ENCODE measurements at places on chromosomes 12 and 14. TPM values are rescaled to one million over a fixed set of nuclear protein-coding genes. Genes with fewer than 3 reads are reported as not detected.
A peak's percentile ranks its signal among the peaks of the same experiment; 100 is the strongest.

DNA sequence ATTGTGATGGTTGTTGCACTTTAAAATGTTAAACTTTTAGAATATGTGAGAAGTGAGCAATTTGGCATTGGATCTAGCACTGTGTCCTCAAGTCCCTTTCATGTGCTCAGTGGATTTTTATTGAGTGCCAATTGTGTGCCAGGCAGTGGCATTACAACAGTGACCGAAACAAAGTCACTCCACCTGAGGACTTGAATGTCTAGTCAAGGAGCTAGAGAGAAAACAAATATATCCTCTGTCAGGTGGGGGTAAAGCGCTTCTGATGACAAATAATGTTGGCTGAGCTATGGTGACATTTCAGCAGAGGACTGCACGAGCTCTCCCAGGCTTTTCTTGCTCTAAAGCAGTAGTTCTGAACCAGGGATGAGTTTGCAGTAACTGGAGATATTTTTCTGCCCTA lies 240.4 kb downstream of the RGS6 start:
- H3K4me1 ChIP-seq, result no peaks in the 10 kb centered on the region
- no peak overlapping the region for H3K4me3 ChIP-seq
- no peak overlapping the region for H3K27ac ChIP-seq
- H3K27me3 ChIP-seq, result no peaks in the 10 kb centered on the region
- no peak for DNase-seq
- H3K36me3 ChIP-seq, result no peaks in the 10 kb centered on the region

- peak; percentile 98 for DNase-seq
- no peaks in the 10 kb centered on the region for H3K4me1 ChIP-seq
- H3K27me3 ChIP-seq, result no peaks in the 10 kb centered on the region
- no peak overlapping the region for H3K4me3 ChIP-seq
Measured at GRCh38 chr12:18690653-18691052, 47.2 kb downstream of the PLCZ1 start.

The RNASE12 gene
- total RNA-seq, result not detected

The TTC6 gene
- under 0.01 TPM for total RNA-seq

The CCDC196 gene
- total RNA-seq, result not detected

The AQP6 gene
- not detected for total RNA-seq

GRCh38 chr12:112466011-112466422 lies 47.3 kb downstream of the PTPN11 start:
- no peaks in the 10 kb centered on the region for H3K27me3 ChIP-seq
- H3K36me3 ChIP-seq, result peaks cover 10% of the 10 kb centered on the region
- H3K4me1 ChIP-seq, result no peaks in the 10 kb centered on the region
- no peak overlapping the region for H3K4me3 ChIP-seq
- no peak overlapping the region for H3K27ac ChIP-seq

The TSHR gene
- total RNA-seq, result not detected

DNA sequence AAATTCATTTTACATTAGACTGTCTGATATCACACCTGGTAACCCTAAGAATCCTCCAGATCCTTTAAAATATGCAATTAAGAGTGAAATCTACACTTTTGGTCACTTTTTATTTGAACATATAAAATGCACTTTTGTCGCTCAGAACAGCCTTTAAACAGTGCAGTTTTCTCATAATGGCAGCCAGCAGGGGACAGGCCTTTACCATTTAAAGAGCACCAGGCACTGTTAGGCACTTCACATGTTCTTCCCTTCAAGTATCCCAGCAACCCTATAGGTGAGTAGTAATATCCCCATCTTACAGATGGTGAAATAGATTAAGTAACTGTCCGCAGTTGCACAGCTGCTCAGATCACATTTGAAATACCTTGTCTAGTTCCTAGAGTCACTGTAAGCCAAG lies 11.3 kb upstream of the SAMD4A start:
- no peak overlapping the region for H3K27ac ChIP-seq
- H3K36me3 ChIP-seq, result no peaks in the 10 kb centered on the region
- H3K4me1 ChIP-seq, result peaks cover 6% of the 10 kb centered on the region
- H3K27me3 ChIP-seq, result no peaks in the 10 kb centered on the region
- no peak for DNase-seq

DNA sequence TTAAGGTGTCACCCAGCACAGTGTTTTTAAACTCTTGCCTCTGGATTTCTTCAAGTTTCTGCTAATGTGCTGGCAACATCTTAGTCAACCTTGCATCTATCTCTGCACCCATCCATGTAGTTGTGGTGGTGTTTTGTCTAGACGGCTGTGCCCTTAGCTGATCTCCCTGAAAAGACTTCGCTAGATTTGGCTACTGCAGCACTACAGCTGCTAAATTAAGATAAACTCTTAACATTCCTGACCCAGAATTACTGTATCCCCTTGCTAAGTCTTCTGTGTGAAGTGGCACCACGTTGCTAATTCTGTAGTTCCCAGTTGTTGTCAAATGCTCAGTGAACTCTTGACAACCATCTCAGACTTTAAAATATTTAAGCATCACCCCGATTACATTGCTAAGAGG lies 66.8 kb downstream of the SRGAP1 start:
- no peaks in the 10 kb centered on the region for H3K27me3 ChIP-seq
- no peaks in the 10 kb centered on the region for H3K36me3 ChIP-seq
- no peak for DNase-seq
- peaks cover 9% of the 10 kb centered on the region for H3K4me1 ChIP-seq
- no peak overlapping the region for H3K4me3 ChIP-seq
- peak overlapping the region; percentile 33 for H3K27ac ChIP-seq

GRCh38 chr14:64758691-64759554 lies 54.7 kb downstream of the PLEKHG3 start:
- peaks cover 6% of the 10 kb centered on the region for H3K27me3 ChIP-seq
- H3K4me3 ChIP-seq, result no peak overlapping the region
- H3K27ac ChIP-seq, result peak overlapping the region; percentile 92
- DNase-seq, result peak; percentile 97

GRCh38 chr12:65121049-65121955 lies at the start of gene WIF1:
TSS of gene WIF1 (minus strand) at chr12:65121305. CDS start at chr12:65121191, 114 bp downstream.
- peaks cover 3% of the 10 kb centered on the region for H3K4me1 ChIP-seq
- H3K27me3 ChIP-seq, result peaks cover 49% of the 10 kb centered on the region
- no peaks in the 10 kb centered on the region for H3K36me3 ChIP-seq
- no peak for DNase-seq

DNA sequence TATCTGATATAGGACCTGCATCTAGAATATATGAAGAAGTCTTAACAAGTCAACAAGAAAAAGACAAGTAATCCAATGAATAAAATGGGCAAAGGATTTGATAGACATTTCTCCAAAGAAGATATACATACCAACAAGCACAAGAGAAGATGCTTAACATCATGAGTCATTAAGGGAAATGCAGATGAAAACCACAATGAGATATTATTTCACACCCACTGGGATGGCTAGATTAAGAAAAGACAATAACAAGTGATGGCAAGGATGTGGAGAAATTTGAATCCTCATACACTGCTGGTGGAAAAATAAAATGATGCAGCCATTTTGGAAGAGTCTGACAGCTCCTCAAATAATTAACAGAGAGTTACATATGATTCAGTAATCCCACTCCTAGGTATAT lies 502.6 kb downstream of the FUT8 start:
- H3K27ac ChIP-seq, result no peak overlapping the region
- no peaks in the 10 kb centered on the region for H3K27me3 ChIP-seq
- no peak for DNase-seq
- H3K36me3 ChIP-seq, result no peaks in the 10 kb centered on the region
- no peak overlapping the region for H3K4me3 ChIP-seq

- no peaks in the 10 kb centered on the region for H3K4me1 ChIP-seq
- no peak overlapping the region for H3K4me3 ChIP-seq
- no peaks in the 10 kb centered on the region for H3K27me3 ChIP-seq
- no peaks in the 10 kb centered on the region for H3K36me3 ChIP-seq
- no peak overlapping the region for H3K27ac ChIP-seq
- DNase-seq, result peak; percentile 9
Measured at GRCh38 chr12:31849090-31849687, 110.0 kb upstream of the RESF1 start.

GRCh38 chr12:13038491-13039161 lies 5.6 kb upstream of the FAM234B start:
- H3K4me1 ChIP-seq, result peaks cover 4% of the 10 kb centered on the region
- H3K36me3 ChIP-seq, result no peaks in the 10 kb centered on the region
- H3K27ac ChIP-seq, result no peak overlapping the region
- H3K27me3 ChIP-seq, result no peaks in the 10 kb centered on the region
- H3K4me3 ChIP-seq, result no peak overlapping the region

The ACOT6 gene
- not detected for total RNA-seq

GRCh38 chr14:105117257-105117646 lies 51.3 kb downstream of the JAG2 start:
- no peaks in the 10 kb centered on the region for H3K36me3 ChIP-seq
- no peaks in the 10 kb centered on the region for H3K4me1 ChIP-seq
- no peak for DNase-seq
- H3K27me3 ChIP-seq, result peaks cover 48% of the 10 kb centered on the region

GRCh38 chr14:61563880-61564617 lies 131.3 kb upstream of the HIF1A start:
- peak overlapping the region; percentile 94 for H3K27ac ChIP-seq
- H3K4me1 ChIP-seq, result peaks cover 69% of the 10 kb centered on the region
- H3K36me3 ChIP-seq, result no peaks in the 10 kb centered on the region
- DNase-seq, result no peak
- H3K4me3 ChIP-seq, result no peak overlapping the region

DNA sequence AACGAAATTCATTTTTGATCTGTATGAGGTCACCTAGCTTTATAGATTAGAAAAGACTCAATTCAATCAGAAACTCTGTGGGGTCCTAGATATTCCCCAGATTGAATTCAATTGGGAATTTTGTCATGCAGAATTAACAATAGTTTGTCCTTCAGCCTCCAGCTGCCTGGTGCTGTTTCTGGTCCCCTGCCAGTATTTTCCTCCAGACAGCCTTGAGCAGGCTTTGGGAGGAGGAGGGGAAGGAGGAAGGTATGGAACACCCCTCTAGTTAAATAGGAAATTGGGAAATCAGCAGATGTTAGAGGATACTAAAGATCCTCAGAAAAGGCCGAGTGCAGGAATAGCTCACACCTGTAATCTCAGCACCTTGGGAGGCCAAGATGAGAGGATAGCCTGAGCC lies 10.6 kb downstream of the GRIP1 start:
- no peaks in the 10 kb centered on the region for H3K36me3 ChIP-seq
- no peak for DNase-seq
- H3K27ac ChIP-seq, result no peak overlapping the region
- H3K4me1 ChIP-seq, result no peaks in the 10 kb centered on the region

The IPO8 gene
- total RNA-seq, result 31.5 TPM

DNA sequence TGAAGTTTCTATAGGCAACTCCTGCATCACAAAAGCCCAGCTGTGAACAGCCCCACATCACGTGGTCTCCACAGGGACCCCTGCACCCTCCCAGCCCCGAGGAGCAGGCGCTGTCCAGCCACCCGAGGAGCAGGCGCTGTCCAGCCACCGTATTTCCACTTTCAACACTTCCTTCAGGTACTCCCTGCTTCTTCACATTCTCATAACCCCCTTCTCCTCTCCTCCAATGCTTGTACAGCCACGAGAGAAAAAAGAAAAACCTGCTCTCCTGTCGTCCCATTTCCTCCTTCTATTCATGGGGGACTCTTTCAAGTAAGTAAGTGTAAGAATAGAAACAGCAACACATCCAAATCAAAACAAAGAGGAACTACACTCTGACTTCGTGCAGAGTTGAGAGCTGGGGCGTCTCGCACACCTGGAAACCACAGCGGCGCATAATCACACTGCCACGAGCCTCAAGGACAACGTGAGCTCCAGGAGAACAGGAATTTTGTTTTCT lies 11.9 kb downstream of the CDC42BPB start:
- peaks cover 8% of the 10 kb centered on the region for H3K36me3 ChIP-seq
- H3K4me1 ChIP-seq, result peaks cover 1% of the 10 kb centered on the region
- no peak overlapping the region for H3K4me3 ChIP-seq
- no peaks in the 10 kb centered on the region for H3K27me3 ChIP-seq

- no peaks in the 10 kb centered on the region for H3K27me3 ChIP-seq
- H3K4me3 ChIP-seq, result no peak overlapping the region
- H3K27ac ChIP-seq, result no peak overlapping the region
- peaks cover 5% of the 10 kb centered on the region for H3K4me1 ChIP-seq
Measured at GRCh38 chr12:95231190-95231589, 13.6 kb downstream of the VEZT start.

DNA sequence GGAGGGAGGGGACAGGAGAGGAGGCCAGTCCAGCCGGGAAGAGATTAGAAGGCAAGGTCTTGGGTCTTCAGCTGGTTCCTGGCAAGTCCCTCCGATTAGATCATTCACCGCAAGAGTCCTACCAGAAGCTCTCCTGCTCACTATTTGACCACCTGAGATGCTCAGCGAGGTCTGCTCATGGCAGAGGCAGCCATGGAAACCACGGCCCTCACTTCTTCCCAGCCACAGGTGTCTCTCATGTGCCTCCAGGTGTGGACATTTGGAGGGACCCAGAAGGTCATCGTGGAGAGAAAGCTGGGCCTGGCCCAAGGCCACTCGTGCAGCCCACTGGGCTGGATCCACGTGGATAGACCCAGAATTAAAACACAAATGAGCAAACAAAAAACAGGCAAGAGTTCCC lies 99.5 kb downstream of the DICER1 start:
- peaks cover 8% of the 10 kb centered on the region for H3K4me1 ChIP-seq
- H3K36me3 ChIP-seq, result no peaks in the 10 kb centered on the region
- no peak overlapping the region for H3K27ac ChIP-seq
- H3K4me3 ChIP-seq, result no peak overlapping the region
- no peak for DNase-seq

- H3K36me3 ChIP-seq, result no peaks in the 10 kb centered on the region
- DNase-seq, result no peak
- no peak overlapping the region for H3K4me3 ChIP-seq
- H3K4me1 ChIP-seq, result no peaks in the 10 kb centered on the region
- H3K27ac ChIP-seq, result no peak overlapping the region
Measured at GRCh38 chr12:61574339-61574738, 685.9 kb upstream of the USP15 start.

The FAM90A1 gene
- total RNA-seq, result not detected

DNA sequence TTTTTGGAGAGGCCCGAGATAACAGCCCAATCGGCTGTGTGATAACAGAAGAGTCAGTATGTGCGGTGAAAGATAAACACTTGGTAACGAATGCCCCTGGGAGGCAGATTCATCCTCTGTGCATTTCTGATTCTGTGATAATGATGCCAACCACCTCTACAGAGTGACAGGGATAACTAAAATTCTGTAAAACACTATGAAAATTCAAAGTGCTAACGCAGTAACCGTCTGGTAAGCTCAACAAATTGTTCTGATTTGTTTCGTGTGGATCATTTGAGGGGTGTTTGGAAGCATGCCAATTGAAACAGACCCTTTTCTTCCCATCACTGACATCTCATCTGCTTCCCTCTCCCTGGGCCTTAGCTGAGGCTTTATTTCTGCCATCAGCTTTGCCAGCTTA lies 76.3 kb downstream of the ESR2 start:
- H3K27ac ChIP-seq, result no peak overlapping the region
- H3K4me1 ChIP-seq, result no peaks in the 10 kb centered on the region
- DNase-seq, result no peak
- H3K27me3 ChIP-seq, result no peaks in the 10 kb centered on the region
- no peak overlapping the region for H3K4me3 ChIP-seq
- peaks cover 12% of the 10 kb centered on the region for H3K36me3 ChIP-seq

GRCh38 chr12:67592228-67593011 lies 56.1 kb upstream of the DYRK2 start:
- H3K4me1 ChIP-seq, result no peaks in the 10 kb centered on the region
- no peak overlapping the region for H3K4me3 ChIP-seq
- no peaks in the 10 kb centered on the region for H3K36me3 ChIP-seq
- H3K27ac ChIP-seq, result no peak overlapping the region
- peak; percentile 51 for DNase-seq
- peaks cover 2% of the 10 kb centered on the region for H3K27me3 ChIP-seq

Data from IMR-90 (cell line).